ENCODE measurements at places on chromosomes 16 and 17. TPM values are rescaled to one million over a fixed set of nuclear protein-coding genes. Genes with fewer than 3 reads are reported as not detected.

Gene ALOX15B
- total RNA-seq = 0.31 TPM

Gene AIPL1
- total RNA-seq = not detected

GRCh38 chr17:19650826-19651225, 2.3 kb downstream of the ALDH3A2 start:
- peaks cover 13% of the 10 kb centered on the region for H3K4me1 ChIP-seq
- no peak overlapping the region for H3K27ac ChIP-seq
- H3K36me3 ChIP-seq = peaks cover 32% of the 10 kb centered on the region
- H3K4me3 ChIP-seq = no peak overlapping the region
- H3K27me3 ChIP-seq = no peaks in the 10 kb centered on the region
- no peak for DNase-seq

DNA sequence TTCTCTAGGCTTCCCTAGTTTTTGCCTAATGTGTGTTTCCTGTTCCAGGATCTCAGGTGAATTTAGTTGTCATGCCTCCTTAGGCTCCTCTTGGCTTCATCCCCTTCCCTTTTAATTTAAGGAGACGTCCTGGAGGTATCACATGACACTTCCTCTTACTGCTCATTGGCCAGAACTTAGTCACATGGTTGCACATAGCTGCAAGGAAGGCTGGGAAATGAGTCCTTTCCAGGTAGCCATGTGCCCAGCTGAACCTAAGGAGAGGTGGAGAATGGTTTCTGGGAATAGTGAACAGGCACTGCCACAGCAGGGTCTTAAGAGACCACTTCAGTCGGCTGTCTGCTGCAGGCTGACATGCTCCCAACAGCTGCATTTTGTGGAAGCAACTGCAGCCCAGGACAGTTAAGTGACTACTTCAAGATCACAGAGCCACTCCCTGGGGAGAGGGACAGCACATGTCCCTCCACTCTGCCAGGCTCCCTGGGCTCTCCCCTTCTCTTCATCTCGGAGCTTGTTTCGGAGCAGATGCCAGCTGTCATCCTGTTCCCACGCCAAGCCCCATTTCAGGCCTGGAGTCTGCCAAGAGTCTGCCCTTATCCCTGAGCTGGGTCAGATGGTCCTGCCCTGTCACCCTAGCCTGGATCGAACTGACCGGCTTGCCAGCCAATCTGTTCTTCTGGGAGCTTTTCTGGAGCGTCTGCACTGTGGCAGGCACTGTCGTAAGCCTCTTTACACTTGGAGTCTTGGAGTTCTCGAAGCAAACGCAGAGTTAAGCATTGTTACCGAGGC, 81.4 kb upstream of the FOXF1 start:
- H3K27me3 ChIP-seq = peaks cover 51% of the 10 kb centered on the region
- DNase-seq = no peak
- H3K4me3 ChIP-seq = no peak overlapping the region
- H3K4me1 ChIP-seq = peaks cover 9% of the 10 kb centered on the region
- H3K27ac ChIP-seq = no peak overlapping the region

DNA sequence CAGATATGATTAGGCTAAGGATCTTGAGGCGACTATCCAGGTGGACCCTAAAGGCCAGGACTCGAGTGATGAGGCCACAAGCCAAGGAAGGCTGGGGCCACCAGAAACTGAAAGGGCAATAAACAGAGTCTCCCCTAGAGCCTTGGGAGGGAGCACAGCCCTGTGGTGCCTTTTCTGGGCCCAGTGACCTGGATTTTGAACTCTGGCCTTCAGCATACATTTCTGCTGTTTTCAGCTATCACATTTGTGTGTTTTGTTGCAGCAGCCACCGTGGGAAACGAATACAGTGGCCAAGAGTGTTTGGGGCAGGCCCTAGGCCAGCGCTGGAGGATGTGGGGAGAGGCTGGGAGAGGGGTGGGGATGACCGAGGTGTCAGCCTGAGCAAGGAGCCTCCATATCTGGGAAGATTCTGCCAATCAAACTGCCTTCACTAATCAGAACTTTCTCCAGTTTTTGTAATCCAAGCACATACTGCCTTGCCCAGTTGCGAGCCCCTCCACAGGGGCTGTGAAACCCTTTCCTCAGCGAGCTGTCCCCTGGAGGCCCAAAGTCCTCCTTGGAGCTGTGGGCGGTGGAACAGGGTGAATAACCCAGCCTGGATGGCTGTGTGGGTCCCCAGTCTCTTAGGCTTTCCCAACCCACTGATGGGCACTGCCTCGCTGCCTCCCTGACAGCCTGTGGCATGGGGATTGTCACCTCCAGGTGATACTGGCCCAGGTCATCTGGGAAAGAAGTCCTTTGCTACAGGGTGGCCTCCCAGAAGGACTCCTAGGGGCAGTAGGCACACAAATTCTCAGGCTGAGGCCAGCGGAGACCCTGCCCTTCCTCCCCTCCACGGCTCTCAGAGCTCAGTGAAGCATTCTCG, 16.8 kb downstream of the B9D1 start:
- H3K4me1 ChIP-seq = peaks cover 37% of the 10 kb centered on the region
- H3K4me3 ChIP-seq = no peak overlapping the region
- peaks cover 3% of the 10 kb centered on the region for H3K36me3 ChIP-seq
- peak overlapping the region; percentile 80 for H3K27ac ChIP-seq
- no peak for DNase-seq

DNA sequence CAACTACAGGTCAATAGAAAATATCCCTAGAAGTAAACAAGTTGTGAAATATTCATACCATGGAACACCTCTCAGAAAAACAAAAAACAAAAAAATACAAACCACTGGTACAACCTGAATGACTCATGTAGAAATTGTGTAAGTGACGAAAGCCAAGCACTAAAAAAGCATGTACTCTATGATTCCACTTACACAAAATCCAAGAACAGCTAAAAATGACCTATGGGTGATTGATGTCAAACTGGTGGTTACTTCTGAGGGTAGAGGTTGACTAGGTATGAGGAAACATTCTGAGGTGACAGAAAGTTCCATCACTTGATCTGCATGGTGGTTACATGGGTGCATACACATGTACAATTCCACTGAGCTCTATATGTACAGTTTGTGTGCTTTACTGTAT, 31.1 kb downstream of the DHRS7C start:
- H3K4me3 ChIP-seq = no peak overlapping the region
- peaks cover 6% of the 10 kb centered on the region for H3K27me3 ChIP-seq
- no peak for DNase-seq
- no peaks in the 10 kb centered on the region for H3K36me3 ChIP-seq
- no peaks in the 10 kb centered on the region for H3K4me1 ChIP-seq

DNA sequence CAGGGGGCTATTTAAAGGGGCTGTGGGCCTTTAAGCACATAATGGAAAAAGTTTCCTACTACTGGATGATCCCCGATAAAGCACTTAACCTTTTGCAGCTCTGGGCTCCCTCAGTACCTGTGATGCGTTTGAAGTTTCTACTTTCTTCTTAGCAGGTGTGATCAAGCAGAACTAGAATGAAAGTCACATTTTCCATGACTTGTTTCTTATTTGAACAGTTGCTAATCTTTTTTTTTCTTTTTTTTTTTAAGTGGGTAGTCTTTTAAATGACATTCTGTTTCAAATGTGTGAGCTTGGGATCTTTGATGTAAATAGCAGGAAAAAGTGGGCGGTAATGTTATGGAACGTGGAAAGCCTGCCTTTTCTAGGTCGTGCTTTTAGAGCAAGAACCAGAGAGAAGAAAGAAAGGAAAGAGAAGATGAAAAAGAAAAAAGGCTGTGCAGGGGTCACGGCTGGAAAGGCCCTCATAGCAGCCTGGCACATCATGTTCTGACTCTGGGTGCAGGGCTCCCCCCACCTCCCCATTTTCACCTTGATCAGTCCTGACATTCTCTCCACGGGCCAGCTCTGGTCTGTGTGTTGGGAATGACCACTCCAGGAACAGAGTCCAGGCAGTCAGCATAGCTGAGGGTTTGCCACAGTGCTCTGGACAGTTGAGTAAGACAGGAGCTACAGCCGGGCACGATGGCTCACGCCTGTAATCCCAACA, 150.6 kb downstream of the CLEC16A start:
- peak overlapping the region; percentile 62 for H3K27ac ChIP-seq
- H3K36me3 ChIP-seq = peaks cover 19% of the 10 kb centered on the region
- no peaks in the 10 kb centered on the region for H3K27me3 ChIP-seq
- DNase-seq = no peak
- H3K4me3 ChIP-seq = no peak overlapping the region

- H3K36me3 ChIP-seq = no peaks in the 10 kb centered on the region
- peaks cover 5% of the 10 kb centered on the region for H3K4me1 ChIP-seq
- no peak overlapping the region for H3K4me3 ChIP-seq
- H3K27ac ChIP-seq = no peak overlapping the region
These were observed 269.8 kb downstream of the C16orf95 start for GRCh38 chr16:87047221-87048037.

GRCh38 chr17:81218459-81218858, 4.3 kb downstream of the CEP131 start:
- peaks cover 30% of the 10 kb centered on the region for H3K4me1 ChIP-seq
- H3K36me3 ChIP-seq = peaks cover 14% of the 10 kb centered on the region
- no peak overlapping the region for H3K4me3 ChIP-seq
- DNase-seq = no peak

- no peaks in the 10 kb centered on the region for H3K4me1 ChIP-seq
- H3K36me3 ChIP-seq = no peaks in the 10 kb centered on the region
- no peak for DNase-seq
- no peak overlapping the region for H3K27ac ChIP-seq
These were observed 5.7 kb downstream of the CALB2 start for GRCh38 chr16:71364133-71364681.

GRCh38 chr16:84979516-84979915, 31.8 kb downstream of the ZDHHC7 start:
- peaks cover 72% of the 10 kb centered on the region for H3K36me3 ChIP-seq
- no peak for DNase-seq
- H3K27me3 ChIP-seq = no peaks in the 10 kb centered on the region

DNA sequence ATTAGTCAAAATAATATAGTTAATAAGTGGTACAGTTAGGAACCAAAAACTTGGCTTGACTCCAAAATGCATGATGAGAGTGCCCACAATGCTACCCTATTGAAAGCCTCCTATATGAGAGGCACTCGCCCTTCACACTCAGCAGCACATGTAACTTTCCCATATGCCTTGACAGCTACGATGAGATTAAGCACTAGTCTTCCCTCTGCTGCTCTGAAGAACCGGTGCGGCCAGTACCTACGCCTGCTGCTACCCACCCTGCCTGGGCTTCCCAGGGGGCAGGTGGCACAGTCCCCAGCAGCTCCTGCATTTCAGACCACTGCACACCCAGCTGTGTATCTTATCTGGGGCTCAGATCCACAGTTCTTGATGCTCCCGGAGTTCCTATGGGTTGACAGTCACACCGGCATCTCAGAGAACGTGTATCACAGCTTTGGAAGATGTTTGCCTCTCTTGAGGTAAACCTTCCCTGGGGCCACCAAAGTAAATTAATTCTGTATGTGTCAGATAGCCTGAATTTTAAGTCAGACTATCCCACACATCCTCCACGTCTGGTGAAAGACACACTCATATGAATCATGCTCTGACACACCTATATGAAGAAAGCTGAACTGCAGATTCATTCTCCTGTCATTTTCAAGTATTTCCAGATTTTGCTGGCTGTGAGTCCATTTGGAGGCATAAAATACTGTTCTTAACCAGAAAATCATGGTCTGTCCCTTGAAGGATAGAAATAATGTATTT, 77.8 kb downstream of the MYH10 start:
- H3K4me3 ChIP-seq = no peak overlapping the region
- no peaks in the 10 kb centered on the region for H3K4me1 ChIP-seq
- no peak for DNase-seq
- peaks cover 15% of the 10 kb centered on the region for H3K36me3 ChIP-seq

DNA sequence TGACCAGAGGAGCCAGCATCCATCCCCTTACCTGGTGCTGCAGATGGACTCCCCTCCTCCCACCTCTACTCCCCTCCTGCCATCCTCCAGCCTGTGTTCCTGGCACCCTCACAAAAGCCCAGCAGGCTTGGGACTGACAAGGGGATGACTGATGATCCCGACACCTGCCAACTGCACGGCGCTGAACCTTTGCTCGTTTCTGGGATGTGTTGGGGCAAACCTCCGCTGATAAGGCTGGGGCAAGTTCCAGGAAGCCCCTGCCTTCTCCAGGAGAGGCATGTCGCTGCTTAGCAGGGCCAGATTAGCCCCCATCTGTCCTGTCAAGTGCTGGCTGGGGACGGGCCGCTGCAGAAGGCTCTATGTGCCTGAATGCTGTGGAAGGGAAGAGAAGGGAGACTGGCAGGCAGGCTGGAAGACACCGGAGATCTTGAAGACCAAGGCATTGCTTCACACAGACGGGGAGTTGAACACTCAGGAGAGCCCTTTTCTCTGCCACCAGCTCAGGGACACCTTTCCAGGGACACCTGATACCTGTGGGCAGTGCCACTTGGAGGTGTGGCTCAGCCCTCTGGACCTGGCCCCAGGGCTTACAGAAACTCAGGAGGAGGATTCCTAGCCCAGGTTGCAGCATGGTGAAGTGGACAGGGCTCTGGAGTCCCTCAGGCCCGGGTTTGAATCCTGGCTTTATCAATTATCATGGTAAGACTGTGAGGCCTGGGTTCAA, 973 bp upstream of the KRT15 start:
- H3K27ac ChIP-seq = no peak overlapping the region
- peaks cover 25% of the 10 kb centered on the region for H3K27me3 ChIP-seq
- H3K4me3 ChIP-seq = no peak overlapping the region
- H3K36me3 ChIP-seq = no peaks in the 10 kb centered on the region
- H3K4me1 ChIP-seq = peaks cover 10% of the 10 kb centered on the region
